ENCODE measurements at places on chromosomes 12 and 14.

DNA sequence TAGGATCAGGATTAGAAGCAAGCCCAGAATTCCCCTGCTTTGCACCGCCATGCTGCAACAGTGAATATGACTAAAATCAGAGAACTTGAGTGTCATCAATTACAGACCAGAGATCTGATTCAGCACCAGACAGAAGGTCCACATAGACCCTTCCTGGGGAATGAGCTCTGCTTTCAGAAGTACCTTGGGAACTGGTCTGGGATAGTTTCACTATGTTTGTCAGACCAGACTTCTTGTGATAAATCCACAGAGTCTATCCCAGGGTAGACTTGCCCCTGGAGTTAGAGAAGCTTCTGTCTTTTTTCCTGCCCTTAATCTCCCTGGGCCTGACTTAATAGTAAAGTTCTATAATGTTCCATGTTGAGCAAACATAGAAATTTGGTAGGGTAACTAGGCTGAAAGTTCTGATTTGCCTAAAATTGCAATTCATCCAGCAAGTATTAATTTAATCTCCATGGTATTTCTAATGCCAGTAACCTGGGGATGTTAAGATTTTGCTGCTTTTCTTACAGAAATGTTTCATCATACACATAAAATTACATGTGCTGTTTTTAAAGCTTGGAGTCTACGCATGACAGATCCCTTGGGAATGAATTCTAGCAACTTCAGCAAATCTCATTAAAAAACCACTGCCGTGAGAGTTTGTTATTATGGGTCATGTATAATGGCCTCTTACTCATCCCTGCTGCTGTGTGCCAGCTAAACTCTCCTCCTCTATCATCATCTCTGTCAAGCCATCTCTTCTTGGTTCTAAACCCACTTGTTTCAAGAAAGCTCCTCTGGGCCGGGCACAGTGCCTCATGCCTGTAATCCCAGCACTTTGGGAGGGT is 61.3 kb upstream of the METAP2 start:
- no peak for DNase-seq

DNA sequence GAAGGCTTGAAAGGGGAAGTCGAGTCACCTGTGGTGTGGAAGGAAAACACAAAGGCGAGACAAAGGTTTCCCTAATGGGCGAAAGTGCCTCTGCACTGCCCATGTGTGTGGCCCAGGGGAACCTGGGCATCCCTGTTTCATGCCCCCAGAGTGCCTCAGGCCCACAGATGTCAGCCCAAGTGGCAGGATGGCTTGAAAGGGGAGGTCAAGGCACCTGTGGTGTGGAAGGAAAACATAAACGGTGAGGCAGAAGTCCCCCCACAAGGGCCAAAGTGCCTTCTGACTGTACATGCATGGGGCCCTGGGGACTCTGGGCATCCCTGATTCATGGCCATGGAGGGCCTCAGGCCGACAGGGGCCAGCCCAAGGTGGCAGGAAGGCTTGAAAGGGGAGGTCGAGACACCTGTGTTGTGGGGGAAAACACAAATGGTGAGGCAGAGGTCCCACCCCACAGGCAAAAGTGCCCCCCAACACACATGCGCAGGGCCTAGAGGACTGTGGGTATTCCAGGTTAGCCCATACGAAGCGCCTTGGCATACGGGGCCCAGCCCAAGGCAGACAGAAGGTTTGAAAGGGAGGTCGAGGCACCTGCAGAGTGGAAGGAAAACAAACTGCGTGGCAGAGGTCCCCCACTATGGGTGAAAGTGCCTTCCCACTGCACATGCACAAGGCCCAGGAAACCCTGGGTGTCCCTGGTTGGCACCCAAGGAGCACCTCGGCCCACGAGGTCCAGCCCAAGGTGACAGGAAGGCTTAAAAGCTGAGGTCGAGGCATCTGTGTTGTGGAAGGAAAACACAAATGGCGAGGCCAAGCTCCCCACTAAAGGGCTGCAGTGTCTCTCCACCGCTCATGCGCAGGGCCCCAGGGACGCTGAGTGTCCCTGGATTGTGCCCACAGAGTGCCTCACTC is 382.3 kb downstream of the ALG10 start:
- DNase-seq, result no peak

GRCh38 chr12:84056-84455 is 17.5 kb downstream of the IQSEC3 start:
- no peak for DNase-seq

- DNase-seq, result no peak
Measured at GRCh38 chr12:80016684-80017083, 81.8 kb upstream of the PPP1R12A start.

GRCh38 chr14:59018978-59019377 is 169.5 kb upstream of the DAAM1 start:
- DNase-seq, result no peak

DNA sequence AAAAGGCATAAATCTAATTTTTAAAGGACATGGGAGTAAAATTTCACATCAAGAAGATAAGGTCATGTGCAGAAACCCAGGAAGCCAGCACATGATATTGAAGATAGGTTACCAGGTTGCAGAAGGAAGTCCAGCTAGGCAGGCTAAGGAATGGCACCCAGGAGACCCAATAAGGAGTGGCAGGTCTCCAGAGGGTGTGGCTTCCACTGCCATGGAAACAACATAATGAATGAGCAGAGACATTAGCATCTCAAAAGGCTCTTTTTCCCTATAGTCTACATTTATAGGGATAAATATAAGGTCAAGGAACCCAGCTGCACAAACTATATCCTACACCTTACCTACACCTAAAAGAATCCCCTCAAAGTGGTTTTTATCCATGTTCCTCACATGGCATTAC is 275.9 kb downstream of the RPS29 start:
- no peak for DNase-seq

- DNase-seq, result no peak
Measured at GRCh38 chr14:92392711-92393110, 69.7 kb downstream of the SLC24A4 start.

GRCh38 chr14:74936731-74937130 is 13.7 kb upstream of the RPS6KL1 start:
- no peak for DNase-seq

DNA sequence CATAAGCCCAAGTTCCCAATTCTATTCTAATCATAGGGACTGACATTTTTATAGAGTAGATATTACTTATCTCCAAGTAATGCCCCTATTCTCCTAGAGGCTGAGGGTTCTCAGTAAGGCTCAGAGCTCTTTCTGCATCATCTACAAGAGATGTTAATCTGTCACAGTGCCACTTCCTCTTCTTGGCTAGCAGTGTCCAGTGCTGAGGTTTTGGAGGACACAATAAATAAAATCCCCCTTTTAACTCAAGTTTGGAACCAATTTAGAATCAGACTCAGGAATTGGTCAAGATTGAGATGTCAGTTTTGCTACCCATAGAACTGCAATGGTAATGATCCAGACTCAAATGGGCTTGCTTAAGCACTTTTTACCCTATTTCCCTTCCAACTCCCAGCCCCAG is 154.1 kb upstream of the ARID2 start:
- no peak for DNase-seq

GRCh38 chr12:129885287-129885686 is 18.5 kb downstream of the TMEM132D start:
- no peak for DNase-seq

DNA sequence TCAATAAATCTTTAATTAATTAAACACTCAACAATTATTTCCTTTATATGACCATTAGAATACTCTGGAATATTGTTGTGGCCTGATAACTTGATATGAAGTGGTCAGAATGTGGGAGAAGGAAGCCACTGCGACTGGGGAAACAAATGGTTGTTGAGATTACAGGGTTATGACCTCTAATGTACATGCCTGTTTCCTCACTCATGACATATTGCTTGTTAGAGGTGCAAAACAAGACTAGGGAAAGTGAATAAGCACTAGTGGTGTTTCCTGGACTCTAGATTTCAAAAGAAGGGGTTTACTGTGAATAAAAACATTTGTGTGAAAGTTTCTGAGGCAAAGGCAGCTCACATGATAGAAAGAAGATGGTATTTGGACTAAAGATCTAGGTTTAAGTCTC is 53.3 kb downstream of the STAB2 start:
- no peak for DNase-seq

- no peak for DNase-seq
Measured at GRCh38 chr14:55272922-55273321, 1.7 kb downstream of the FBXO34 start.
